Caco-2 (cell line): ENCODE measurements at places on chromosomes 5 and 9. TPM values are rescaled to one million over a fixed set of nuclear protein-coding genes. Genes with fewer than 3 reads are reported as not detected.

The C9 gene
- 0.39 and 0.41 TPM in 2 replicates for total RNA-seq

The ENTREP1 gene
- not detected in 2 replicates for total RNA-seq

GRCh38 chr5:106854105-106854687 lies 816.5 kb downstream of the EFNA5 start:
- no peak for DNase-seq

The CCDC183 gene
- 4.2 and 5.8 TPM in 2 replicates for total RNA-seq

- DNase-seq, result no peak
Measured at GRCh38 chr5:141877356-141878185, 639 bp downstream of the PCDH1 start.
